Spinal cord (tissue), 10 donors: ENCODE measurements at places on chromosomes 4 and X. TPM values are rescaled to one million over a fixed set of nuclear protein-coding genes. Genes with fewer than 3 reads are reported as not detected.
A peak's percentile ranks its signal among the peaks of the same experiment; 100 is the strongest.

- no peak for DNase-seq
Measured at GRCh38 chr4:35772291-35772690, 472.0 kb downstream of the ARAP2 start.

- peak; percentile 69 for DNase-seq
Measured at GRCh38 chr4:68342134-68342533, 7.8 kb downstream of the YTHDC1 start.

DNA sequence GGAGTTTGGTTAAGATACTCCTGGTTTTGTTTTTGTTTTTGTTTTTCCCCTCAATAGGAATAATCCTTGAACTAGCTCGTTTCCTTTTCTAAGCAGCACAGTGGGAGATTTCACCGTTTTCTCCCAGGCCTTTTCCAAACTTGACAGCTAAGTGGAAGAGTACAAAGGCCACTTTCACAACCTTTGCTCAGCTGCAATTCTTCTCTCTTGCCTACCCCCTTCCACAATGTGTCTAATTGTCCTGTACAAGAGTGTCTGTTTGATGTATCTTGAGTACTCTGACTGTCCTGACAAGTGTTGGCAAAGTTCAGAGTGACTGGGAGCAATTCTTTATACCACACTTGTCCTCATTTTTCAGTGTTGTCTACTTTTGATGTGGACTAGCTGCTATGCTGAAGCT lies 674.3 kb upstream of the AMOT start:
- DNase-seq, result peak; percentile 2

- DNase-seq, result no peak
Measured at GRCh38 chr4:164531336-164531735, 222.6 kb upstream of the SMIM31 start.

DNA sequence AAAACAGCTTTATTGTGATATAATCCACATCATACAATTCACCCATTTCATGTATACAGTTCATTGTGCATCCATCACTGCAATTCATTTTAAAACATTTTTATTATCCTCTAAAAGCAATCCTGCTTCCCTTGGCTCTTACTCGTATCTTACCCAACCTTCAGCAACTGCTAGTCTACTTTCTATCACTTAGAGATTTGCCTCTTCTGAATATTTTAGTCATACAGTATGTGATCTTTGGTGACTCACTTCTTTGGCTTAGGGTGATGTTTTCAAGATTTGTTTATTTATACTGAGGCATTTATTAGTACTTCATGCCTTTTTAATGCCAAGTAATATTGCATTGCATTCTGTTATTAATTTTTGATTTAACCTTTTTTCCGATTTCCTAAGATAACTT lies 15.0 kb upstream of the MSMO1 start:
- DNase-seq, result no peak

DNA sequence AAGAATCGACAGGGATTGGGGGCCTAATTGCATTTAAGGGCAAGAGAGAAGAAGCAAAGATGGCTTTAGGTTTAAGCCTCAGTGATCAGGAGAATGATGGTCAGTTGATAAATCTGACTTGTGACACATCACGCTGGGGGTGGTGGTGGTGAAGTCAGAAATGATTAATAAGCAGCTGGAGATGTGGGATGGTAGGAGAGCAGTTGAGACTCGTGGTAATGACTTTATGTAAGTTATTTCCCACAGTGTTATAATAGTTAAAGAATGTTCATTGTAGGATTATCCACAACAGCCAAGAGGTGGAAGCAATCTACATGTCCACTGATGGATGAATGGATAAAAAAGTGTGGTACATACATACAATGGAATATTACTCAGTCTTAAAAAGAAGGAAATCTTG lies 178.9 kb upstream of the GPC4 start:
- DNase-seq, result no peak

The HPSE gene
- 4.3 TPM for polyA plus RNA-seq
